ENCODE measurements at places on chromosomes 12 and 14. TPM values are rescaled to one million over a fixed set of nuclear protein-coding genes. Genes with fewer than 3 reads are reported as not detected.

DNA sequence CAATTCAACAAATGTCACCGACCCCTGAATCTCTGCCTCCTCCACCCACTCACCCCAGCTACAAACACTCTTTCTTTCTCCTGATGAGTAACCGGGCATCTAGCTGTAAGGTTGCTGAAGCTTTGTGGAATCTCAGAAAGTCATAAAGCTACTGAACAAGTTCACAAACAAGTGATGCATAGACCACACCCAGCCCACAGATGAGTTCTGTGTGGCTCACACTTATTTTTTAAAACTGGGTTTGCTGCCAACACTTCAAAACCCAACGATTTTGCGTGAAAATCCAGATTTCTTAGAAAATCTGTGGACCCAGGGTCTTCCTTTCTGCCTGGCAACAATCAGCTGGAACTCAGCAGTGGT is 96.1 kb downstream of the APAF1 start:
- no peaks in the 10 kb centered on the region for H3K27me3 ChIP-seq
- no peaks in the 10 kb centered on the region for H3K36me3 ChIP-seq
- H3K4me3 ChIP-seq = no peak overlapping the region
- peaks cover 3% of the 10 kb centered on the region for H3K4me1 ChIP-seq
- no peak for DNase-seq

DNA sequence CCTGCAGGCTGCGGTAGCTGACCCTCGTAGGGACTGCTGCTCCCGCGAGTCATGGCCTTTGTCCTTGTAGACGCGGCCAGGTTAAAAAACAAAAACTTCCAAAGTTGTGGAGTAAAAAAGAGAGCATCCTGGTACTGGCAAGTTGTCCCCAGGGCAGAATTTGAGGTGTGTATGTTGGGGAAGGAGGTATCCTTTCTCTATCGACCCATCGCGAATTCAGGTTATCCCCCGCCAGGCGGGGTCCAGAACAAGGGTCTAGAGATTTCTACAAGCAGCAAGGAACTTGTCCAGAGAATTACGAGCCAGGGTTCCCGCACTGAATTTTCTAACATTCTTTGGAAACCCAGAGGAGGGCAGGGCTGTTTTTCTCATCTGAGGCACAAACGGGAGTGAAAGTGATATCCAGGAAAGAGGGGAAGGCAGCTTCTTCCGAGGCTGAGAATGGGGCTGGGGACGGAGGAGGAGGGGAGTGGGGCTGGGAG is 16.3 kb downstream of the TBX3 start:
- H3K4me3 ChIP-seq = peak overlapping the region; percentile 53
- no peaks in the 10 kb centered on the region for H3K36me3 ChIP-seq
- H3K27ac ChIP-seq = no peak overlapping the region
- peaks cover 85% of the 10 kb centered on the region for H3K27me3 ChIP-seq
- DNase-seq = no peak

DNA sequence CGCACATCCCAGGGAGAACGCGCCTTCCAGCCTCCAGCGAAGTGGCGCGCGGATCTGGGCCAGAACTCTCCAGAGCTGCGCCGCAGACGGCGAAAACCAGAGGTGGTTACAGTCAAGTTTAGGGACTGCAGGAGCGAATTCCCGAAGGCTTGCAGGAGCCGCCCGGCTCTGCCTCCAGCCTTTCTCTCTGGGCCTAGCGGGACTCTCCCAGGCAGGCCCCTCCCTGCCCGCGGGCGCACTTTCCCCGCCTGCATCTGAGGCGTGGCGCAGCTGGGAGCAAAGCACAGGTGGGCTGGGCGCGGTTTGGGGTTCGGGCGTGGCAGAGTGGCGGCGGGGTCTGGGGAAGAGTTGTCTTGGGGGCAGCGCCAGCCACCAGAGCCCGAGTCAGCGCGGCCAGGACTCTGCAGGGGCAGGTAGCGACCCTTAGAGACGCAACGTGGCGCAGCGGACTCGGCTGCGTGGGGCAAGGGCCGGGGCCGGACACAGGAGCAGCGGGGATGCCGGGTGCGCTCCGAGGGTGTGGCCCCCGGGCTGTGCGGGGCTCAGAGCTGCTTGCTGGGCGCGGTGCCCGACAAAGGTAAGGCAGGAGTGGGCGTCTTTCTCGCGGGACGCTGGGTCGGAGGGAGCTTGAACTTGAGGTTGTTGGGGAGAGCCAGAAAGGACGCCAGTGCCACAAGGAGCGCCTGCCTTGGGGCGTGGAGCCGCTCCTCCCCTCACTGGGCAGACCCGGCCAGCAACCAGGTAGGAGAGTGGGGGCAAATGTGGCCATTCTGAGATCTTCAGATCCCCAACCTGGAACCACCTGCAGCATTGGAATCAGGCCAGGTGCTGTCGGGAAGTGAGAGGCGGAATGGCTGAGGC is 1126.0 kb downstream of the AACS start:
- H3K36me3 ChIP-seq = peaks cover 2% of the 10 kb centered on the region
- DNase-seq = peak; percentile 79
- no peak overlapping the region for H3K27ac ChIP-seq
- H3K4me1 ChIP-seq = no peaks in the 10 kb centered on the region
- no peaks in the 10 kb centered on the region for H3K27me3 ChIP-seq
- peak overlapping the region; percentile 80 for H3K4me3 ChIP-seq

DNA sequence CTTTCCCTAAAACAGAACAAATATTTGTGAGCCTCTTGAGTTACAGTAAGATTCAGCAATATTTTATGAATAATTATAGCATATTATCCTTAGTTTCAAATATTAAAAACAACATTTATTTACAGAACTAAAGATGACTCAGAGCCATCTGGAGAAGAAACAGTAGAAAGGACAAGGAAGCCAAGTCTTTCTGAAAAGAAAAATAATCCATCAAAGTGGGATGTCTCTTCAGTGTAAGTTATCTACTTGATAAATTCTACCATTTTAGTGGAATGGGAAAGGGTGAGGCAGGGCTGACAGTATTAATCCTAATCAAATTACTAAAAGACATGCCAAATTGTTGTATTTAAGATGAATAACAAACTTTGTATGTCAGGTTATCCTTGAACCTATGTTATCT is 88.1 kb downstream of the DNAI7 start:
- no peak overlapping the region for H3K4me3 ChIP-seq
- no peaks in the 10 kb centered on the region for H3K27me3 ChIP-seq
- no peak overlapping the region for H3K27ac ChIP-seq
- DNase-seq = no peak
- no peaks in the 10 kb centered on the region for H3K4me1 ChIP-seq
- H3K36me3 ChIP-seq = no peaks in the 10 kb centered on the region

Gene CCDC197
- total RNA-seq = not detected

Gene CPNE6
- total RNA-seq = not detected

Gene PHLDA1
- total RNA-seq = 106 TPM

Gene POTEM
- not detected for total RNA-seq

Gene SDR9C7
- total RNA-seq = not detected

Gene KRT6A
- total RNA-seq = not detected

Gene OAS1
- total RNA-seq = not detected

Gene PRB2
- not detected for total RNA-seq

Gene KLRG1
- total RNA-seq = 2.1 TPM

Gene HNF1A
- not detected for total RNA-seq

Data from H9 (cell line).